Stimulated activated CD8-positive, alpha-beta memory T cell treated with anti-CD3 and anti-CD28 coated beads, Interleukin-15, amount 100 ng/mL, for 1 hour (primary cell): ENCODE measurements at places on chromosomes 6 and 20.

DNA sequence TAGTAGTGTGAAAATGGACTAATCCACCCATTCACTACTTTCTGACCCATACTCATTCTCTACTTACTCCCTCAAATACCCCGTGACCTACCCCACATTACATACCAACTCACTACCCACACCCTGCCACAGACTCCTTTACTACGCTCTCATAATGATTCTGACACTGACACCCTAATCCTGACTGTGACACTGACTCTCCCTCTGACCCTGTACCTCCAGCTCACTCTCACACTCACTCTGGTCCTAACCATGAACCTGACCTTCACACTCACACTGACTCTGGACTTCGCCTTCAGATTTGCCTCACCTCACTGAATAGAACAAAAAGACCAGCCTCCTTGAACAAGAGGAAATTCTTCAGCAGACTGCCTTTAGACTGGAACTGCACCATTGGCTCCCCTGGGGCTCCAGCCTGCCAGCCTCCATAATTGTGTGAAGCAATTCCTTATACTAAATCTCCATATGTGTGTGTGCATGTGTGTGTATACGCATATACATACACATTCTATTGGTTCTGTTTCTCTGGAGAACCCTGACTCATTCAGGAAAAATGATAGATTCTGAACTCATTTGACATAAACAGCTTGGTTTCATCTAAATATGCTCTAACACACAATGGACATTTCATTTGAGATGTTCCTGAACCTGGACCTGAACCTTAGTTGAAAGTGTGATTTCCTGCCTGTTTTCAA is 10.5 kb upstream of the ZNF343 start:
- DNase-seq: no peak

DNA sequence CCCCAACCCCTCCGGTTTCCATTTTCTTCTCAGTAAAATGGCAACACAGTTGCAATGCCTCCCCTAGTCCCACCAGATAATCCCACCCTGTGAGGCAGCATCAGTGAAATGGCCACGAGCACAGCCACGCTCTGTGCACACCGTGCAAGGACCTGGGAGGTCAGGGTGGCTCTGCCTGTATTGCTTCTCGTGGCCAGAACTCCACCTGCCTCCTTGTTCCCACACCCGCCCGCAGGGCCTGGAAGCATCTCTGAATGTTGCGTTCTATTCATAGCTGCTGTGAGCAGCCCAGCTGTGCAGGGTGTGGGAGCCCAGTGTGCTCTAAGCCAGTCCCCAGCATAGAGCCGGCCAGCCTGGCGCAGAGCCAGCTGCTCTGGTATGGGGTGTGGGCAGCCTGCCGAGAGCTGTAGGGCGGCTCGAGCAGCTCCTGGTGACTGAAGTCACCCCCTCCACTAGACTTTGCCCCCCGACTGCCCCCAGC is 161.1 kb downstream of the DLL1 start:
- DNase-seq: no peak

DNA sequence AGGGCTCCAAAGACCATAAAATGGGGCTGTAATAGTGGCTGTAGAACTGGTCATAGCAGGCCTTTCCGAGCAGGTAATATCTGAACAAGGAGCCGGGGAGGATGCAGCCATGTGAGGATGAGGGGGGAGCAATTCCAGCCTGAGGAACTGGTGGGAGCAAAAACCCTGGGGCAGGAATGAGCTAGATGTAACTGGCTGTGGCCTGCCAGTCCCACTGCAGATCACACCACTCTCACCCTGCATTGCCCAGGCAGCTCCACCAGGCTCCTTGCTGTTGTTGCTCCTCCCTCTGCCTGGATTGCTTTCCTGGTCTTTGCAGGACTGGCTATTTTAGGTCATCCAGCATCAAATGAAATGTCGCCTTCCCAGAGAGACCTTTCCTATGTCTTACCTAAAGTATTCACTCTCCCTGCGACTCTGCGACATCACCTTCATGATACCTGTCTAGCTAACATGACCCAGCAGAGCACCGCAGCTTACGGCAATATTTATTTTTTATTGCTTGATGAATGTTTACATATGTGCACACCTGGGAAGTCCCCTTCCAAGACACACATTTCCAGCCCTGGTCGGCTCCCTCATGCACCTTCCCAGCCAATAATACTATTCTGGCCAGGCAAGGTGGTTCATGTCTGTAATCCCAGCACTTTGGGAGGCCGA is 2.4 kb upstream of the ZFP64 start:
- no peak for DNase-seq

DNA sequence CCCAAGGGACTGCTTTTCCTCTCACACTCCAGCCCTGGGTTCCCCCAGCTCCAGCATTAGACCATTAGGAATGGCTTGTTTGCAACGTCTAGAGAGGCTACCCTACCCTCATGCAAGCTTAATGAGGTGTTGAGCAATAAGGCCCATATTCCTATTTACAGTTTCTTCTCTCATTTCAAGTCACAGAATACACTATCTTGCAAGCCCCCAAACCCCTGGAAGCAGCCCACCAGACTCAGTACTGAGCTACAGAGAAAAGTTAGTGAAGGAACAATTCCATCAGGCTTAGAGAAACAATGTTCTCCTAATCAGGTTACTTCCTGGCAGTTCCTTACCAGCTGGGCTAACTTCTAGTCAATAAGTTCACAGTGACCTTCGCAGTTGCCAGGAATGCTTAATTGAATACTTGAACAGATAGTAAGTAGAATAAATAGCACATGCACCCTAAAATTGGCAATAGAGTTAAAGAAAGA is 606.5 kb upstream of the NOX3 start:
- no peak for DNase-seq

DNA sequence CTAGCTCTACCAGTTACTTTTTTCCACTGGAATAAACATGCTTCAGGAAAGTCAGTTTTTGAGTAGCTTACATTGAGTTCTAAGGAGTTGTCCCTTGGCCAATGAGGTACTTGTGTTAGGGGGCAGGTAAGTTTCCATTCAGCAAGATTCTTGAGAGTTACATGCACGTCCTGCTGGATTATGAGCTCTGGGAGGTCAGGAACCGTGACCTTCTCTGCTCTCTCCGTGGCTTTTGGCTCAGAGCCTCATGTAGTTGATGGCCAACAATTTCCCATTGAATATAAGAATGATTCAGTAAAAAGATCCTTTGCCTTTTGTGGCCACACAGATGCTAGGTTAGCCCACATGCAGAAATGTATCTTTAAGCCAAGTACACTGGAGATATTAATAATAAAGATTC is 181.8 kb upstream of the RALGAPA2 start:
- DNase-seq: no peak

DNA sequence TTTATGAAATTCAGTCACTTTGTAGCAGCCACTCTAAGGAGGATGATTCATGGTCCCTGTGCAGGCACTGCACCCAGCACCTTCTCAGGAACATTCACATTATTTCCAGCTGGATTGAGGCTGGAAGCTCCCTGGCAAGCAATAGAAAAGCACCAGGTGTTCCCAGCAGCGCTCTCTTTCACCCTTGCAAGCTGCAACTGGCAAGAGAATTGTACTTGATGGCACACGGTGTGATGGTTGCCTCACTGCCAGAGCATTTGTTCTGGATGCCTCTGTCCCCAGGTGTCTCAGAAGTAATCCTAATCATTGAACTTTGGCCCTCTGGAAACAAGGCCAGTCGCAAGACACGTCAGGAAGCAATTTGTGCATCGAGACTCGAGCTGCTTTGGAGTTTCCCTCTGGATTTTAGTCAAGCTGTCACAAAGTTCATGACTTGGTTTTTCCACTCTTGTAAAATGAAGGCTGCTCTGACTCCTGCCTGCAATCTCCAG is 24.9 kb upstream of the PHACTR2 start:
- no peak for DNase-seq

DNA sequence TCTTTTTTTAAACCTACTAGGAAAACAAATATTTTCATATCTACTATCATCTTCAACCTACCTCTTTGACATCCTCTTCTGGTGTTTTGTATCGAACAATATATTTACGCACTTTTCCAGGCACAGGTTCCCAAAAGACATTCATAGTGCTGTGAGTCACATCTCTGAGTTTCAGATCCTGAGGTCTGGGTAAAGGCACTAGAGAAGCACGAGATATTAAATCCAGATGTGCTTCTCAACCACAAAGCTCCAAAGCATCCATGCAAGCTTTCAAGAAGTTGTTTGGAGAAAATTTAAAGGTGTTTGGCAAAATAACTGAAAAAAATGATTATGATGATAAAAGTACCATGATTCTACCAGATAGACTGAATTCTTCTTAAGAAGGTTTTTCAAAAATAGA is 62.7 kb downstream of the COL12A1 start:
- no peak for DNase-seq

DNA sequence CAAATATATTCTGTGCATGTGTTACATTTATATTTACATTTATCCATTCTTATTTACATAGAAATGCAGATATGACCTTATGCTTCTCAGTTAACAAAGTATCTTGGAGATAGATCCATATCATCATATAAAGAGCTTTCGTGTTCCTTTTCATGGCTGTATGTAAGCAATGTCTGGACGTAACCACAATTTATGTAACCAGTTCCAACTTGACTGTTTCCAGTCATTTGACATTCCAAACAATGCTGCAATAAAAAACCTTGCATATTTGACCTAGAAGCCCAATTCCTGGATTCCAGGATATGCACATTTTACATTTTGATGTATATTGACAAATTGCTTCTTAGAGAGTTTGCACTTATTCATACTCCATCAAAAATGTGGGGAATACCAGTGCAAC is 113.7 kb upstream of the F13A1 start:
- no peak for DNase-seq

GRCh38 chr20:49515586-49515985 is 33.1 kb upstream of the KCNB1 start:
- DNase-seq: no peak
